Heart right ventricle (tissue), 16 donors: ENCODE measurements at places on chromosomes 13 and 19. TPM values are rescaled to one million over a fixed set of nuclear protein-coding genes. Genes with fewer than 3 reads are reported as not detected.

Gene IGSF23
- total RNA-seq, result not detected

Gene MADCAM1
- total RNA-seq, result 0.15 TPM

DNA sequence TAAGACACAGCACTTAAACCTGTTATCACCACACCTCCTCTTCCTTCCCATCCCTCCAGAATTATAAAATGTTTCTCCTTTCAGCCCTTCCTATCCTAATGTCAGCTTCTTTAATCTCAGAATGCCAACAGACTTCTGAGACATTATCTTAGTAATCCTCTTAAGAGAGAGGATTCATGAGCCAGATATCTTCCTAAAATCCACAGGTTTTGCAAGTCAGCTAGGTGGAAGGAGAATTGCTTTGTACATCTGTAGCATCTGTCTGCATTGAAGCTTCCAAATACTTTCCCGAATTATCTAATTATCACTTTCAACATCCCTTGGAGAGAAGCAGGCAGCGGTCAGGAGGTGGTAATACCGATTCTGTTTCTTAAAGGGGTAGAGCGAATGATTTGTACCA lies 179.1 kb downstream of the DCT start:
- H3K27me3 ChIP-seq, result no peaks in the 10 kb centered on the region
- no peak overlapping the region for H3K4me3 ChIP-seq
- H3K27ac ChIP-seq, result no peak overlapping the region
- DNase-seq, result no peak
- peaks cover 3% of the 10 kb centered on the region for H3K4me1 ChIP-seq
- H3K36me3 ChIP-seq, result no peaks in the 10 kb centered on the region

- H3K4me3 ChIP-seq, result no peak overlapping the region
- no peaks in the 10 kb centered on the region for H3K36me3 ChIP-seq
- H3K27me3 ChIP-seq, result no peaks in the 10 kb centered on the region
- DNase-seq, result no peak
These were observed 432.4 kb downstream of the SLITRK1 start for GRCh38 chr13:83449668-83450395.
